Renal cortex interstitium (tissue), 15 donors: ENCODE measurements at places on chromosomes 5 and 9.

DNA sequence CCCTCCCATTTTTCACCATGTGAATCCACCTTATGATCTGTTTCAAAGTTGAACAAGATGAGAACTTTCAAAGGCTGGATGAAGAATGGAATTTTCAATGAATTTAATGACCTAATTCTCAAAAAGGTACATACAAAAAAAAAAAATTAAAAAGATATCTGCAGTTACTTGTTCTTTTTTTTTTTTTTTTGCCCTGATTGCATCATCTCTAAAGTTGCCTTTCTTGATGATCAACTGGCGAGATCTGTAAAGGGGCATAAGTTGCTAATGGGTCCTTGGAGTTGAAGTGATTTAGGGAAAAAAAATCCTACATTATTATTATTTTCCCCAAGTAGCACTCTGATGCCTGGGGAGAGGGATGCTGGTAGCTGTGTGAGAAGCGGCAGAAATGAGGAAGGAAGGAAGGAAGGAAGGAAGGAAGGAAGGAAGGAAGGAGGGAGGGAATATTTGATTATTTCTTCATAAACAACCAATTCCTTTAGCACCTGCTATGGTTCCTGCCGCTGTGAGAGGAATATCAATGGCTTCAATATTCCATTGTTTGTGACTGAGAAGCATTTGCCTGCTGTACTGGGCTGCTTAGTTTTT lies 48.8 kb upstream of the CD180 start:
- DNase-seq, result no peak

DNA sequence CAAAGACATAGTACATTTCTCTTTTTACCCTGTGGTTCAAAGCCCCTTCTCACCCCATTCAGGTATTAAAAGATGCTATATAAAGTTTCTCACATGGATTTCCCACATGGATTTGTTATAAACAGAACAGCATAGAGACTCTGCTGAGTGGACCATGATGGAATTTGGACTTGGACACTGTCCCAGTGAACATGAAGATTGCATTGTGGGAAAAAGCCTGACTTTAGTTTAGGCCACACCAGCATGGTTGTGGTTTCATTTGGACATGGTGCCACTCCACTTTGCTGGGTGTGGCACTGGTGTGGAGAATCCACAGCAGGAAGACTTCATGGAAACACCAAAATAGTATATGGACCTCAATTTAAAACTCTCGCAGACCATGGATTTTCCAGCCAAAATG lies 124.6 kb downstream of the ARHGAP26 start:
- no peak for DNase-seq

- peak; percentile 88 for DNase-seq
Observed at GRCh38 chr5:66828548-66829357, 232.6 kb downstream of the MAST4 start.

DNA sequence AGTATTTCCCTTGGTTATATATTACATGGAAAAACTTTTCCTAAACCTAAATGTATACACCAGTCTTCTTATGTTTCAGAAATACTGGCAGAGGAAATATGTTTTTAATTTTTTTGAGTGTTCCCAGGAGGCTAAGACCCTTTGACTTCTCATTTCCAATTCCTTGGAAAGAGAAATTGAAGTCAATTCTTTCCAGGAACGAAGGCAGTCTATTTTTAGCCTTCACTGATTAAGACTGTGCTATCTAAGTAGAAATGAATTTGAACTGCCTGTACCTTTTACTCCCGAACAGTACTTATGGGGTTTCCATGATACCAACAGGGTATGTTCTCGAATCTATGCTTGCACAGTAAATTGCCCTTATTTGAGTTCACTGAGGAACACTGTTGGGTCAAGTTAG lies 340.3 kb upstream of the CD180 start:
- no peak for DNase-seq

GRCh38 chr5:124746916-124747790 lies 714 bp upstream of the ZNF608 start:
- DNase-seq, result peak; percentile 97

GRCh38 chr5:88393716-88394535 lies 125.3 kb upstream of the TMEM161B start:
- DNase-seq, result no peak

DNA sequence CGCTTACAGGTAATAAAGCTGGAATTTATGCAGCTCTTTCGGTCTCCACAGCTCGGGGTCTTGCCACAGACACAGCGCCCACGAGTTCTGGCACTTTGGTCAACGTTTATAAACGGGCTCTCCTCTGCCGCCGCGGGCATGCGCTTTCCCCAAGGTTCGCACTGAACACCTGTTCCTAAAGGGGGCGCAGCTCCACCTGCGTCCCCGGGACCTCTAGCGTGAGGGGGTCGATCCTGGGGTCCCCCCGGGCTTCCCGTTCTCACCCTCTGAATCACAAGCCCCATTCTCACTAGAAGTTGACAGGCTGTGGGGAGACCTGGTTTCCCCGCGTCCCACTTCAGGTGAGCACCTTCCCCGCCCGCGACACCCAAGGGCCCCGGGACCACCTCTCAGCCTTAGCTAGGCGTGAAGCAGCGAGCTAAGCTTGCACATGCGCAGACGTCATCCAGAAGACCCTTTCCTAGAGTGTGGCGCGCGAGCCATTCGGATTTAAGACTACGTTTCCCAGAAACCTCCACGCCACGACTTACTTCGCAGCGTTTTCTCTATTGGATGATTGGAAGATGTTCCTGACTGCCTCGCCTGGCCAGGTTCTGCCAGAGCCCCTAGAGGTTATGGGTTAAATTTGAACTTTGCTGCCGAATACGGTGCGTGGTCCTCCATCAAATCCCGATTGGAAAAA lies 21.3 kb upstream of the ZNF782 start:
- peak; percentile 87 for DNase-seq

- DNase-seq, result no peak
Observed at GRCh38 chr9:26142201-26142600, 464.0 kb upstream of the TUSC1 start.

GRCh38 chr9:90331826-90332575 lies 310.6 kb downstream of the DIRAS2 start:
- no peak for DNase-seq

DNA sequence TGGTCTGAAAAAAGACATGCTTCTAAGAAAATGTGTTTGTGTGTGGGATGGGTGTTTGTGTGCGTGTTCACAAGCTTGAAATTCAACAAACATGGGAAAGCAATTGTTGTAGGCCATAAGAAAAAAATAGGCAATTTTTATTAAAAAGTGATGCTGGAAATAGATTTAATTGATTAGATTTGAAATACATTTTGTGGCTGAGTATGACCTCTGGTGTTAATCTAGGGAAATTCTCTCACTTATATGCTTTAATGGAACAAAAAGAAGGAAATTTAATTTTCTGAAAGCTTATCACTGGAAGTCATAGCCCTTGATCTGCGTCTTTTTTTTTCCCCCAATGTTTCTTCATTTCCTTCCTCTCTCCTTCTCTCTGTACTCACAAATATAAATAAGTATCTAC lies 3.5 kb upstream of the KCNN2 start:
- DNase-seq, result no peak

DNA sequence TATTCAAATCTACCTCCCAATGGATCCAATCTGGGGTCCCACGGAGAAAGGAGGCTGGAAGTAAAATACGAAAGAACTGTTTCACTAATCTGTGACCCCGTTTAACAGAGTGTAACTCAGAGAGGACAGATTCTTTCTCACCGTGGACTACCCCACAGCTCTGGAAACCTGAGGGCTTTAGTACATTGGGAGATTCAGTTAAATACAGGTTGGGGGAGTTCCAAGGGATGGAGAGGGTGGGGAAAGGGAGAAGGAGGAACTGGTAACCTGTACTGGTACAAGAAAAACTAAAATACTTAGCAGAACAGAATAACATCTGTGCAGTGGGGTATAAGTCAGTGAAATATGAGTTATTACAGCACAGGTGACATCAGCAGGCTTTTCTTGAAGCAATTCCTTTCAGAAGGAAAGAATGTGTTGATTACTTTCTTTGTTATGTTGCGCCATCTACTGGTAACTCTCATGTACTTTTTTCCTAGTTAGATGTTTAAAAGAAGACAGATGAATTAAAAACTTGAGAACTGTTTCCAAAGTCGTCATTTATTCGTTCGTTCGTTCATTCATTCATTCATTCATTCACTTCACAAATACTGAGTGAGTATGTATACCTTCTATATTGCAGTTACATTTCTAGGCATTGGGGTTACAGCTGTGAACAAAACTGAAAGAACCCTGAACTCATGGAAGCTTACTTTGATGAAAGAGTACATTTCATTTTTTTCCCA lies 30.0 kb upstream of the STOM start:
- DNase-seq, result peak; percentile 45

GRCh38 chr9:89442981-89443814 lies 54.7 kb downstream of the SEMA4D start:
- DNase-seq, result no peak

DNA sequence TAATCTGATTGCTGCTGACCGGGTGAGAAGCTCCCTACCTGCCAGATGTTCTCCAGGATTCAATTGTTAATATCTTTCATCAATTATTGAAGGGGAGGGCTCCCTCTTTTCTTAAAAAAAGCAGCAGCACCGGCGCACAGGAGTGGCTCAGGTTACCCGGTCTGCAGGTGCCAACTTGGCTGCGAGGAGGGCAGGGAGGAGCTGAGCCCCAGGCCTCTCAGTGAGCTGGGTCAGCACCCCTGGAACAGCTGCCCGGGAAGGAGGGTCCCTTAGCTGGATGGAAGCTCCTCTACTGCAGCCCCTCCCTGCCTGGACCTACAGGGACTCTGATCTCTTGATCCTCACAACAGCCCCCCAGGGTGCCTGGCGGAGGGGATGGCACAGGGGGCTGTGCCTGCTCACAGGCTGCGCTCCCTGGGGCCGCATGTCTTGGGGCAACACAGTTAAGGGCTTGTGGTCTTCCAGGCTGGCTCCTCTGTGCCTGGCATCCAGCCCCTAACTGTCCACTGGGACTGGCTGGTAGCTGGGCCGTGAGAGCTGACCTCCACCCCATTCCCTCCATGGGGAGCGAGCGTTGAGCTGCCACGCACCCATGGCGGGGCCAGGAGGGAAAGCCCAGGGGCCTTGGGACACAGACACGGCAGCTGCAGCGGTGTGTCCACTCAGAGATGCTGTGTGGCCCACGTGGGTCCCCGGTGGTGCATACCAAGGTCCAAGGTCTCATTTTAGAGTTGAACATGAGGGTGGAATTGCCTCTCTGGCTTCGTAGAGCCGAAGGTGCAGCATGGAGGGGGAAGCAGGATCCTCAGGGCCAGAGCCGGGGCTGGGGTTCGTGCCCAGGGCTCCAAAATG lies 28.6 kb upstream of the TMEM250 start:
- DNase-seq, result no peak

- no peak for DNase-seq
Observed at GRCh38 chr9:69076550-69076949, 41.0 kb downstream of the FXN start.

- DNase-seq, result no peak
Observed at GRCh38 chr9:69601698-69602097, 70.5 kb downstream of the APBA1 start.

- no peak for DNase-seq
Observed at GRCh38 chr5:56415356-56415765, 182.2 kb upstream of the ANKRD55 start.

GRCh38 chr9:82882138-82882537 lies 180.8 kb downstream of the RASEF start:
- no peak for DNase-seq

DNA sequence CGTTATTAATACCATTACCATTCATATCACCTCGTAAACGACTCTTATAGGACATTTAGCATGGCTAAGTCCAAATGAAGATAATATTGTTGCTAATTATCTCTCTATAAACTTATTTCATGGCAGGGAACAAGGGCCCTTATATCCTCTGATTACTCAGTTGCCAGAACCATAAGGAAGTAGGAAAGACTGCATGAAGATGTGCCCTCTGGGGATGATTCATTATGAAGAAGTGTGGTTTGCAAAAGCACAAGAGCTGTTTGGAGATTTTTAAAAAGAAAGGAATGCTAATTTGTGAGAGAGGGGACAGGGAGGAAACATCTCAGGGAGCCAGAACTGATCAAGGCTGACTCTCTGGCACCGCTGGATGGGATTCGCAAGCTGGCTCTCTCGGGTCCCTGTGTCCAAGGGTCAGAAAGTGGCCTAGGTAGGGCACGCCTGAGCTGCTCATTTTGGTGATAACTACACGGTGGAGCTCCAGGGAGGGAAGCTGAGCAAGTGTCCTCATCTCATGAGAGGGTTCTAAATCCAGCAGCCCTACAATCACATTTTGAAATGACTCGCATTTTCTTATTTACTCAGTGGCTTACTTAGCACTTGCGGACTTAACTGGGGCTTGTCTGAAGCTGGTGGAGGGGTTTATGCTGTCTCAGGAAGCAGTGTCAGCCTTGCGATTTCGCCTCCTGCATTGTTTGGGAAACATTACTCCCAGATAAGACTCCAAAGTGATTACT lies 136.8 kb downstream of the C5orf15 start:
- no peak for DNase-seq

- DNase-seq, result no peak
Observed at GRCh38 chr9:93268551-93269314, 84.8 kb downstream of the WNK2 start.

DNA sequence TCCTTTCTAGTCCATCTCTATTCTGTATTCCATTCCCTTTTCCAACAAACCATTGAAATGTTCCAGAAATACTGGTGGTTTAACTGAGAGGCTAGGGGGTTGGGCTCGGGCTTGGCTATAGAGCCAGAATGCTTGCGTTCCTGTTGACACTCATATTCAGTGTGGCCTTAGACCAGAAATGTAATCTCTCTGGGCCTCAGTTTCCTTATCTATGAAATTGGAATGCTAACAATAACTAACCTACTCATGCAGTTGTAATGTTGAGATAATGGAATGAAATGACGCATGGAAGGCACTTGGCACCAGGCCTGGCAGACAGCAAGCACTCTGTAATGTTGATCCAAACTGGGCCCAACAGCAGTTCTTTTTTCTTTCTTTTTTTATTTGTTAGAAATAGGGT lies 26.8 kb downstream of the JADE2 start:
- no peak for DNase-seq

GRCh38 chr5:33205727-33206410 lies 234.9 kb upstream of the TARS1 start:
- DNase-seq, result no peak

GRCh38 chr5:171680485-171680884 lies 105.1 kb upstream of the SMIM23 start:
- no peak for DNase-seq

DNA sequence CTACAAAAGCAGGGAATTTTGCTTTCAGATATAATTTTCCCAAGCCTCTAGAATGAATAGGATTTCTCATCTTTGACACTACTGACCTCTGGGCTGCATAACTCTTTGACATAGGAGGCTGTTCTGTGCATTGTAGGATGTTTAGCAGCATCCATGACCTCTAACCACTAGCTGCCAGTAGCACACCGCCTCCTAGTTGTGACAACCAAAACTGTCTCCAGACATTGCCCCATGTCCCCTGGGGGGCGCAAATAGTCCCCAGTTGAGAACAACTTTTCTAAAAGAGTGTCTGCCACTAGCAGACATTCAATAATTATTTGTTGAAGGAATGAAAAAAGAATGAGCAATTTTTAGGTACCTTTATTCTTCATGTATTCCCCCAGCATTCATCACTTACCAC lies 51.8 kb downstream of the POU4F3 start:
- no peak for DNase-seq

DNA sequence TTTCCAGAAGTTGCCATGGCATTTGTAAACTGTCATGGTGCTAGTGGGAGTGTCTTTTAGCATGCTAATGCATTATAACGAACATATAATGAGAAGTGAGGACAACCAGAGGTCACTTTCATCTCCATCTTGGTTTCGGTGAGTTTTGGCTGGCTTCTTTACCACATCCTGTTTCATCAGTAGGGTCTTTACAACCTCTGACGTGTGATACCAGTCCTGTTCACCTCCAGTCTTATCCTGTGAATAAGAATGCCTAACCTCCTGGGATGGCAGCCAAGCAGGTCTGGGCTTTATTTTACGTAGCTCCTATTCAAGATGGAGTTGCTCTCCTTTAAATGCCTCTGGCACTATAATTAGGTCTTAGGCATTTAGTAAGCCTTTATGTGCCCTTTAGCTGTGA lies 20.4 kb upstream of the RFK start:
- DNase-seq, result no peak
